ENCODE measurements at places on chromosomes 3 and 15. TPM values are rescaled to one million over a fixed set of nuclear protein-coding genes. Genes with fewer than 3 reads are reported as not detected.

Gene CAMKV
- not detected for total RNA-seq

Gene IL5RA
- total RNA-seq: not detected

Gene C3orf18
- 30.9 TPM for total RNA-seq

Gene GABRG3
- total RNA-seq: not detected

Gene ZNF710
- 8.5 TPM for total RNA-seq

Gene AGBL1
- not detected for total RNA-seq

Gene TOPAZ1
- total RNA-seq: not detected

Gene PAK2
- total RNA-seq: 92.9 TPM

Gene GREM1
- 166 TPM for total RNA-seq

Gene KBTBD13
- total RNA-seq: not detected

Gene DENND4A
- 20.0 TPM for total RNA-seq

Gene CTDSPL
- 24.4 TPM for total RNA-seq

Gene P3H2
- 23.8 TPM for total RNA-seq

Gene NME9
- not detected for total RNA-seq

Gene STRC
- total RNA-seq: 0.17 TPM

Gene LRRIQ4
- total RNA-seq: 0.07 TPM

Gene FOXB1
- not detected for total RNA-seq

Gene RCN2
- total RNA-seq: 98.2 TPM

Gene SNRK
- 17.1 TPM for total RNA-seq

Gene TMEM44
- total RNA-seq: 33.5 TPM

Gene RGMA
- total RNA-seq: 1.3 TPM

Gene OR5H15
- total RNA-seq: not detected

Gene PLA2G4D
- total RNA-seq: not detected

Gene CD86
- not detected for total RNA-seq
